IPS DF 19.7 (cell line): ENCODE measurements at places on chromosomes 13 and 19.

DNA sequence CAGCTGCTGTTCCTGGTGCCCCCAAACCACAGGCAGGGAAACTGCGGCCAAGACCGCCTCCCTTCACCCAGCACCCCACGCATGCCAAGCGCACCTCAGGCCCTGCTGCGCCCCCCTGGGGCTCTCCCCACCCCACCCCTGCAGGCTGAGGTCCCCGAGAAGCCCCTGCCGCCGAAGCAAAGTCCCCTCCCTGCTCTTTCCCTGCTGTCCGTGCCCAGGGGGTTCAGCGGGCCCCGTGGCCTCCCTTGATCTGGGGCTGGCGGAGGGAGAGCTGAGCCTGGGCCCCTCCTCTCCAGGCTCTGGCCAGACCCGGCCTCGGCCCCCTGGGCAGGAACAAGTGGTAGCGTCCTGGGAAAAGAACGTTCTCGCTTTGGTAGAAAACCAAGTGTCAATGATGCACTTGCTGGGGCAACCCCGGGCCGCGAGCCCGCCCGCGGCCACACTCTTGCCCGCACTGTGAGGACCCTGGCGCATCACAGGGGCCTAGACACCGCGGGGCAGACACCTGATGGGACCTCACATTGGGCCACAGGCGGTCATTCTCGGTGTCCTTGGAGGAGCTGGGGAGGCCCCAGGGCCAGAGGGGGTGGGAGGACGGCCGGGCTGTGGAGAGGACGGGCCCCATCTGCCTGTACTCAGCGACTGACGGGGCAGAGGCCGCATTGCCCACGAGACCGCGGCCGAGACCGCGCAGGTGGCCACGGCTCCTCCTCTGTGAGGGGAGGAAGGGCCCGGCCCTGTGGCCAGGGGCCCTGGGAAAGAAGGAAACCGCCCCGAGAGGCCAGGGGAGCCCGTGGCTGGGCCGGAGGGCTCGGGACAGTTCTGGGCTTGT, 29.0 kb downstream of the GPX4 start:
- no peak for DNase-seq

- no peak for DNase-seq
Measured at GRCh38 chr19:51766461-51766860, 5.5 kb downstream of the FPR2 start.

DNA sequence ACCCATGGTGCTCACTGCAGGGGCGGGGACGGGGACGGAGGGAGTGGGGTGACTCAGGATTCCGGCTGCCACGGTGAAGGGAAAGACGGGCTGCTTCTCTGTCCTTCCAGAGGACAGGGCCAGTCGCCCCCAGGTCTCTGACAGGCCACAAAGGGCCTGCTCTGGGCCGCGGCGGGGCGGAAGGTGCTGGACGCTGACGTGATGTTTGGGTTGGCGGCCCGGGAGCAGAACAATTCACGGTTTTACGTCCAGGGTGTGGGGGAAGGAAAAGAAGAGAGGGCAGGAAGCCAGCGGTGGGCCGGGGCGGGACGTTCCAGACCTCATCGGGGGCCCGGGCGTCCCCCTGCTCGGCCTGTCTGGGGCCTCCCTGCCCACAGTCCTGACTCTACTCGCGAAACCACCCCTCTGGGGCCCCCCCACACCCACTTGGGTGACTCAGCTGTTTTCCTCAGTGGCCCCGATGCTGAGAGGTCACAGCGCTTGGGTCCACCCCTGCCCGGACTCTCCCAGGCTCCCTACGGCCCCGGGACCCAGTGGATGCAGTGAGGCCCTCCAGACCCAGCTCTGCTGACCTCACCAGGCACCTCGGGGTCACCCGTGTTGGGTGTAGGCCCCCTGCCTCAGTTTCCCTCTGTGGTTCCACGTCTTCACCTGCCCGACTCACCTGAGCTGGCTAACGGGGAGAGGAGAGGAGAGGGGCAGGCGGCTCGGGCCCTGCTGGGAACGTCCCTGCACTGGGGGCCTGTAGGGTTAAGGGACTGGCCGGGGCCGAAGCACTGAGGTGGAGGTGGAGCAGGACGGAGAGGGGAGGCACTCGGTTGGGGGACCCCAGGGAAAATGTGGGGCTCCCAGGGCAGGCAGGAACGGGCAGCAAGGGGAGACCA, 29.2 kb downstream of the PIP5K1C start:
- DNase-seq, result no peak

GRCh38 chr19:16359074-16359473, 34.4 kb downstream of the KLF2 start:
- no peak for DNase-seq
